ENCODE measurements at places on chromosomes 6 and 20.

DNA sequence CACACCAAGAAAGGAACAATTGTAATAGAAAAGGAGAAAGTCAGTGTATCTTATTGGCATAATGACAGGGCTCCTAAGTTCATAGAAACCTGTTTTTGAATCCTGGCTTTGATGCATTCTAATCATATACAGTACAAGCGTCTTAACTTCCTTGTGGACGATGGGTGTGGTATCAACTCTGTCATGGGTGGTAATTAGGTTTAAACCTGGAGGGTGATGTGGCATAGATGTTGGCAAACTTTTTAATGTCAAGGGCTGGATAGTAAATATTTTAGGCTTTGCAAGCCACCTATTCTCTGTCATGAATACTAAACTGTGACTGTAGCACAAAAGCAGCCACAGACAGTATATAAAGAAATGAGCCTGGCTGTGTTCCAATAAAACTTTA is 138.7 kb upstream of the EDN1 start:
- no peak for DNase-seq

- no peak for DNase-seq
Observed at GRCh38 chr20:62142252-62143080, 728 bp downstream of the PSMA7 start.

GRCh38 chr6:49579649-49580048 is 29.2 kb downstream of the C6orf141 start:
- no peak for DNase-seq

DNA sequence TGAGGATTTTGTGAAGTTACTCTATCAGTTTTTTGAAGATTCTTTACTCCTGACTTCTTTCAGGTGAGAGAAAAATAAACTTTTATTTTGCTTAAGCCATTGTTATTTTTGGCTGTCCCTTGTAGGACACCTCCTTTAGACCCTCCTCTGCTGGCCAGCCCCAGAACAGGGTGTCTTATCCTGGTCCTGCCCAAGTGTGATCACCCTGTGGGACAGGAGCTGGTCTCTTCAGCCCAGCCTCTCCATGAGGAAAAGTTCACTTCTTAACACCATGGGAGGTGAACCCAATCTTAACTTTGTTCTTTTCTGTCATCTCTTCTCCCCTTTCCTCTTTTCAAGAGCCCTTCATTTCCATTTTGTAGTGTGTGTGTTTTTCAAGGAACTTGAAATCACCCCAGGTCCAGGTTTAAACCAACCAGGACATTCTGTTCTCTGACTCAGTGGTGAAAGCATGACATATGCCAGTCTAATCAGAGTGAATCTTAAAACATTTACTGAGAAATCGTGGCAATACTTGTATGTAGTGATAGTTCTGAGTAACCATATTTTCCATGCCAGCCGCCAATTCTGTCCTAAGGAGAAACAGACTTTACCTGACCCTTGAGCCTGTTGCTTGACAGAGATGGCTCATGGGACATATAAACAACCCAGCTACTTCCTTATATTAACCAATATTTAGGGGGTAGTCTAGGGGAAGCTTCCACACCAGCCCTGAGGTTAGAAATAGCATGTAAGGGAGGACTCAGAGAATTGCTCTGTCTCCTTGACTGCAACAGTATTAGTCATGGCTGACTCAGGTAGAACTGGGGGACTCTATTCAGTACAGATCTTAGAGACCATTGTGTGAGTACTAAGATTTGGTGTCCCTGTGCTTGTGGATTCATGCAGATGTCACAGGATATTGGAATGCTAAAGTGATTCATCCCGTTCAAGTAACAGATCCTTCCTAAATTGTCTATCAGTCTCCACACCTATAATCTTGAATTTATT is 48.8 kb downstream of the FLRT3 start:
- DNase-seq = no peak

- DNase-seq = no peak
Observed at GRCh38 chr6:65719101-65719500, 12.1 kb upstream of the EYS start.

- DNase-seq = no peak
Observed at GRCh38 chr6:27672113-27672799, 199.4 kb upstream of the ZNF184 start.

GRCh38 chr6:156197513-156197912 is 579.7 kb upstream of the ARID1B start:
- DNase-seq = no peak

DNA sequence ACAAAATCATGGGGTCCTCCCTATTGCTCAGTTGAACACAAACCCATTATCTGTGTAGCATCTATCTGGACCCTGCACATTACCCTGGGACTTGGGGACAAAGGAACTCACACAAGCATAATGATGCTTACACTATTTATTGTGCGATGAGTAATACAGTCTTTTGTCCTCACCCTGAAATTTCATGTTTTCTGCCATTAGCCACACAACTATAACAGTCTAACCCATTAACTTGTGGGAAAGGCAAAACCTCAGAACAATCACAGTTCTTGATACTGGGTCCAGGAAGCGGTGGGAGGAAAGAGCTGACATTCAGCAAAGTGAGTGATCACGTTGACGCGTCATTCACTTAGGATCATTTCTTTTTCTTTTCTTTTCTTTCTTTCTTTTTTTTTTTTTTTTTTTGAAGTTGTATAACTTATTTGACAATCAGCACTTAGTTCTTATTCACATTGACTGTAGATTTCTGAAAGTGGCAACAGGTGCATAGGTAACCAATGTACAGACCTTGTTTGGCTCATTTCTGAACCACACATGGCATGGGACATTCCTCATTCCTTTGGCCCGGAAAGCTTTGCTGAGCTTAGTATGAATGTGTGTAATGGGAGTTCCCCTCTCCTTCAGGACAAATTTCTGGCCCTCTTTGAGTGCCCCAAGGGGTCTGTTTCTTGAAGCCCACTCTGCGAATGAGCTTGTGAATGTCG is 94.8 kb upstream of the CNKSR3 start:
- peak; percentile 40 for DNase-seq

GRCh38 chr6:11160199-11160598 is 48.7 kb upstream of the ERVFRD-1 start:
- no peak for DNase-seq

- DNase-seq = no peak
Observed at GRCh38 chr6:1200081-1200408, 111.9 kb upstream of the FOXQ1 start.

- no peak for DNase-seq
Observed at GRCh38 chr20:25082498-25082873, 545 bp upstream of the VSX1 start.

DNA sequence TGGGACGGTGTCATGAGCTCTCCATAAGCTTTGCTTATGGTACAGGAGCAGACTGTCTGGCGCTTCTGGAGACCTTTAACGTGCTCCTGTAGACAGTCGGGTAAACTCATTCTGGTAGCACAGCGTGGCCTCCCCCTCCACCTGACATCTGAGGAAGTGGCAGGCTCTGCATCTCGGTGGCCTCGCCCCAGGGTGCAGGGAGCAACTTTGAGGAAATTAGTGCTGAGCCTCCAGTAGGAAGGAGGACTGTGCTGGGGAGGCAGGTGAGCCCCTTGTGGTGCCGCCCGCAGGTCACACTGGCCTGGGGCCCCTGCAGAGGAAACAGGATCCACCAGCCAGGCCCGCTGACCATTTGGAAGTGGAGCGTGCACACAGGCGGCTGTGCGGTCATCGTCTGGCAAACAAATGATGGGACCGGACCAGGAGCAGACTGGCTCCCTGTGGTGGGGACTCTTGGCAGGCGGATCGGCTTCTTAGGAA is 57.9 kb downstream of the SYNJ2 start:
- DNase-seq = no peak

DNA sequence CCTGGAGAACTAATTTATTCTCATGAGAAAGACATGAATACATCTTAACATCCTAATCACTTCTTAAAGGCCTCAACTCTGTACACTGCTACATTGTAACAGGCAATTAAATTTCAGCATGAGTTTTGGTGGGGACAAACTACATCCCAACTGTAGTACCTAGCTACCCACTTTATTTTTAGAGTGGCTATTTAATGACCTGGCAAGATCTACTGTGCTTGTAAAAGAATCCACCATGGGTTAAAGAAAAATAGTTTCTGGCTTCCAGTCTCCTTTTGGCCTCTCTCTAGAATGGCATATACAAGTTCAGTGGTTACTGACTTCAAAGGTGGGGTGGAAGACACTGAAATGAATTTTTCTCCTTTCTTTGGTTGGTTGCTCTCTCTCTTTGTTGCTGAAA is 193.9 kb downstream of the ESR1 start:
- DNase-seq = no peak
